ENCODE measurements at places on chromosomes 13 and 19.

DNA sequence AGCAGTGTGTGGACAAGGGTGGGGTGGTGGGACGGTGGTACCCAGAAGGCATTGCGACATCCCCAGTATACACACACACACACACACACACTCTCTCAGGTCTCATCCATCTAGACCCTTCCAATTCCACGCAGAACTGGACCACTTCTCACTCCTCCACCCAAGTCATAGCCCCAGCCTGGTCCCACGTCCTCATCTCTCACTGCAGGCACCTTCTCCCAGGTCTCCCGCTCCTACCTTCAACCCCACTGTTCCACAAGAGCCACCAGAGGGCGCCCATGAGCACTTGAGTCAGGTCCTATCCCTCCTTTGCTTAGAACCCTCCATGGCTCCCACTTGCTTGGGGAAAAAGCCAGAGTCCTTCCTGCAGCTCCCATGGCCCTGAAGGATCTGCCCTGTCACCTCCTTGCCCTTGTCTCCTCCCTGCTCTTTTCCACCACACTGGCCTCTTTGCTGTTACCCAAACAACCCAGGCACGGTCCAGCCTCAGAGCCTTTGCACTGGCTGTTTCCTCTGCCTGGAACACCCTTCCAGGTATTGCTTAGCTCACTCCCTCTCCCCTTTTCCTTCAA, 62.6 kb downstream of the IER2 start:
- DNase-seq: no peak

DNA sequence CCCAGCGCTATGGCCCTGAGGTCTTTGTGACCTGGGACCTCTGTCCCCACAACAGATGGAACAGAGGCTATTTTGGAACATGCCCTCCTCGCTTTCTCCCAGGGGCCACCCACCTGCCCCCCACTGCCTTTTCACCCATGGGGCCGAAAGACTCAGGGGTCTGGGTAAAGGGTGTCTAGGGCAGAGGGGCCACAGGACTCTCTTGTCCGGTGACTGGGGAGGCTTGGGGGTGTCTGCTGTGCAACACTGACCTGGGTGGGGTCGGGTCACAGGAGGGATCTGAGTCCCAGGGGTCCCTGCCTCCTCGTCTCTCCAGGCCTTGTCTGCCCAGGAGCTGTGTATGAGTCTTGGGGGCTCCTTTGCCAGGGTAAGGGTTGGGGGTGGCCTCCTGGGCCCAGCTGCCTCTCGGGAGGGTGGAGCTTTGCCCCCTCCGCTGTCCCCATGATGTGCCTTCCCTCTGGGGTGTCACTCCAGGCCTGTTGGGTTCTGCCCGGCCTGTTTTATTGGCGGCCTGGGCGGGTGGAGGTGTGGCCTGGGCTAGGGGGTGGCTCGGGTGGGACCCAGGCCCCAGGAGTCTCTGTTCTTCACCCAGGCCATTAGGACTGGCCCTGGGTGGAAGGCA, 2.1 kb downstream of the ARID3A start:
- no peak for DNase-seq

- DNase-seq: no peak
These were observed 12.7 kb downstream of the CEACAM21 start for GRCh38 chr19:41588497-41589209.

DNA sequence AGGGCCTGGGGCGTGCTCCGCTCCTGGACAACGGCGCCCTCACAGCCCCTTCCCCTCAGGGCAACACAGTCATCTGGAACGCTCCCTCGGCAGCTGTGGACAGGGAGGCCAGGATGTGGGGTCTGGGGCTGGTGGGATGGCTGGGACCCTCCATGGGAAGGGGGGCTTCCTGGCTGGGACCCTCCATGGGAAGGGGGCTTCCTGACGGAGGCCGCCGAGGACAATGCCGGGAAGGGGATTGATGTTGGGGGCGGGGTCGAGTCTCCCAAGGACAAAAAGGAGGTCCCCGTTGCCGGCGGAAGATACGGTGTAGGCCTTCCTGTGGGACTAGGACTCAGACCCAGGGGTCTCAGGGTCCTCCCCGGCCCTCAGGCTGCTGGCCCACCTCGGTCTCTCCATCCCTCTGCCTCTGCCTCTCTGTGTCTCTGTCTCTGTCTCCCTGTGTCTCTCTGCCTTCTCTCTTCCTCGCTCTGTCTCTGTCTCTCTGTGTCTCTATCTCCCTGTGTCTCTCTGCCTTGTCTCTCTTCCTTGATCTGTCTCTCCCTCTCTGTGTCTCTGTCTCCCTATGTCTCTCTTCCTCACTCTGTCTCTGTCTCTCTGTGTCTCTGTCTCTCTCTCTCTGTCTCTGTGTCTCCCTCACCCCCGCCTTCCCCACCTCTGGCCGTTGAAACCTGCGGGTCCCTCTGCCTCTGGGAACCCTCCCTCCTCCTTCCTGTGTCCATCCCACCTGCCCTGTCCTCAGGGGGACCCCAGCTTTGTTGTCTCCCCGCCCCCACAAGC, 2.7 kb upstream of the MADCAM1 start:
- DNase-seq: no peak

DNA sequence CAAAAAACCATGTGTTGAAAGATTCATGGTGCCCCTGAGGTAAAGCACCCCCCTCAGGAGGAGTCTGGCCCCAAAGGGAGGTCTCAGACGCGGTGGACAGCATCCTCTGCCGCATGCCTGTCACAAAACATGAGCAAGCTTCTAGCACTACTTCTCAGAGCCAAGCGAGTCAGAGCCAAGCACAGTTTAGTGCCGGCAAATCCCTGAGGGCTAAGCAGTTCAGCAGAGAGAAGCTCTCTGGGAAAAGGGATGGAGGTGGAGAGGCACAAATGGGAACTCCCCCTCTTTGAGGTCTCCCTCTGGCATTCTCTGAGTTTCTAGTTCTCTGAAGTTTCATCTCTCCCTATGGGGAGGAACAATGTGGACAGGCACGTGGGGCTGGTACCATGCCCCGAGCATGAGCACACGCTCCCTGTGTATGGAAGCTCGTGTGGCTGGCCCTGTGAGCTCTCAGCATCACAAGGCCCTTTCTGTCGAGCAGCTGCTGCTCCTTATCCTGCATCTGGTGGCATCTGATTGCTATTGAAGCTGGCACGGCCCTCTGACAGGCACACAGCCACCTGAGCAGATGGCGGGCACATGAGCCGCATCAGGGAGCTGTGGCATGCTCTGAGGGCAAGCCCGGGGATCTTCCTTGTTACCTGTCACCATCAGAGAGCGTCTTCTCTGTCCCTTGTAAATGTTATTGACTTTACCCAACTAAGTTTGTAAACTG, 325.1 kb downstream of the SLC7A1 start:
- no peak for DNase-seq

GRCh38 chr13:51921790-51922740, 60.3 kb downstream of the CCDC70 start:
- DNase-seq: no peak

GRCh38 chr13:111051041-111051725, 63.9 kb upstream of the ARHGEF7 start:
- DNase-seq: no peak

GRCh38 chr19:33194886-33195644, 935 bp downstream of the LRP3 start:
- no peak for DNase-seq

- DNase-seq: no peak
These were observed 40.3 kb downstream of the ANKRD10 start for GRCh38 chr13:110874508-110874960.

DNA sequence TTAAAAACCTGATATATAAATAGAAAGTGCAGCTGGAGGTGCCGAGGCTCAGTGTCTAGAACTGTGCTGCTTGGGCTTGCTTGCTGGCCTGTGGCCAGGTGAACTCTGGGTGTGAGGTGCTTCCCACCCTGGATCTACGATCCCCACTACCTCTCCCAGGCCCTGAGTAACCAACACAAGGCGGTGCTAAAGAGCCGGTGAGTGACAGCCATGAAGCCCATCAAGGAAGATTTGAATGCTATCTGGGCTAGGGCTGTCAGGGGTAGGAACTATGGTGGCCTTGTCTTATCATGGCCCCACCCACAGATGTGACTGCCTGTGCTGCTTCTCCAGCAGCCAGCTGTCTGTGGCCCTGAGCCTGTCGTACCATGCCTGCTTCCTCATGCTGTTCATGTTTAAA, 25.6 kb upstream of the ZNF91 start:
- DNase-seq: no peak

DNA sequence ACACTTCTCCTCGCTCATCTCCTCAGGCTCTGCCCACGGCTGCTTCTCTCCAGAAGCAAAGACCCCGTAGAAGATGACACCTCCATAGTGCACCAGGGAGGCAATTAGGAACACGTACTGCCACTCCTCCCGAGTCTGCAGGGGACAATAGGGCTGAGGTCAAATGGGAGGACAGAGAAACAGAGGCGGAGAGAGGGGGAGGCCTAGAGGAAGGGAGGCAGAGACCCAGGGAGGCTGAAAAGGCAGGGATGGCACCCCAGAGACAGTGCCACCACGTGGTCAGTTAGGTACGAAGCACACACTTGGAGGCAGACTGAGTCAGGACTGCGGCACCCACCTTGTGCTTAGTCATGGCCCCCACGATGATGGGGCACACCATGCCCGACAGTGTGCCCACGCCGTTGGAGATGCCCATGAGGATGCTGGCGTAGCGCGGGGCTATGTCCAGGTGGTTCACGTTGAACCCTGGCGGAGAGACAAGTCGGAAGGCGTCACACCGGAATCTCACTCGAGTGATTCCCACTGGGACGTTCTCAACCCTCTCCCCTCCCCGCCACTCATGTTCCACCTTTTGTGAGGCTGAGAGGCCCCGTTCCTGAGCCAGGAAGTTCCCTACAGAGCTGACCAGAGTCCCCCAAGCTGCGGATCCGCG, 5.6 kb downstream of the GFY start:
- DNase-seq: no peak

GRCh38 chr19:34288381-34288780, 34.0 kb downstream of the GARRE1 start:
- DNase-seq: no peak

- DNase-seq: no peak
These were observed 1.5 kb upstream of the FAM124A start for GRCh38 chr13:51220706-51221105.

DNA sequence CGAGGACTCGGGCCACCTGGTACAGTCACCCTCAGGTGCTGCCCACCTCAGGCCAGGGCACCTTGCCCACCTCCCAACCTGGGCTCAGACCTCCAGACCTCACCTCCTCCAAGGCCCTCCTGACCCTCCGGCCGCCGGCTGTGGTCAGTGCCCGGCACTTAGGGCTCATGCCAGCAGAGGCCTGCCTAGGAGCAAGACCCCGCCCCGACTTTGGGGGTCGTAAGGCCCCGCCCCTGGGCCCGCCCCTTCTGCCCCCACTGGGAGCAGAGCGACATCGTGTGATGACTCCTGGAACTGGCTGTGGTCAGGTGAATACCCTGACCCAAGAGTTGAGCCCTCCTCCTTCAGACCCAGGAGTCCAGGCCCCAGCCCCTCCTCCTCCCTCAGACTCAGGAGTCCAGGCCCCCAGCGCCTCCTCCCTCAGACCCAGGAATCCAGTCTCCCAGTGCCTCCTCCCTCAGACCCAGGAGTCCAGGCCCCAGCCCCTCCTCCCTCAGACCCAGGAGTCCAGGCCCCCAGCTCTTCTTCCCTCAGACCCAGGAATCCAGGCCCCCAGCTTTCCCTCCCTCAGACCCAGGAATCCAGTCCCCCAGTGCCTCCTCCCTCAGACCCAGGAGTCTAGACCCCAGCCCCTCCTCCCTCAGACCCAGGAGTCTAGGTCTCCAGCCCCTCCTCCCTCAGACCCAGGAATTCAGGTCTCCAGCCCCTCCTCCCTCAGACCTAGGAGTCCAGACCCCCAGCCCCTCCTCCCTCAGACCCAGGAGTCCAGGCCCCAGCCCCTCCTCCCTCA, at the start of gene SBK2:
Gene SBK2 (minus strand): TSS at position 183 of the 790 bp plus-strand sequence. CDS start 839 bp downstream, outside the sequence.
- DNase-seq: no peak
